ENCODE measurements at places on chromosomes 4 and X.

DNA sequence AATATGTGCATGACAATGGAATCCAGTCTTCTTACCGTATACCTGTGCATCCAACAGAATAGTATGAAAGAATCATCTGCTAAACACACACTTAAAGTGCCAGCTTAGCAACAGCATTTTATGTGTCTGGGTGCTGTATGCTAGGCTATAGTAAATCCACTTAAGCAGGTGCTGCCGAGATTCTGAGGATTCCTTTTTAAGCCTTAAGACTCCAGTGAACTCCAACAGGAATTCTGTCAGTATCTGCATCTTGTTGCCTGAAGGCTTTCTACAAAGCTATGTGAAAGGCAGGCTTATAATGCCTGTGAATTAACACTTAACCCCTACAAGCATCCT is 1076.4 kb upstream of the PABPC4L start:
- DNase-seq = no peak

DNA sequence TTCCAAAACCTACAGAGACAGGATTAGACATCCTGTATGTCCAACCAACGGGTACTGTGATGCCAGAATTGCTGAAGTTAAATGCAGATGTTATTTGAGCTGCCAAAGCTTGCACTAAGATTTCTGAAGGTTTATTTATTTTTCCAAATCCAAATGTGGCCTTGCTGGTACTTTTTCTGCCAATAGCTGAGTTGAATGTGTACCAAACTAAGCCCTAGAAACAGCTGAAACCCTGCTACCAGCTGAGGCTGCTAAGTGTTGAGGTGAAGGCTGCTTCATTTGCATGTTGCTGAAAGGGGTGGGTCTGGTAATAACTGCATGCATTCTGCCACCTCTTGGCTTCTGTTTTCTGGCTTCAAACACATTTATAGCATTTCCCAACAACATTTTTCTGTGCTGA is 366.5 kb downstream of the FAT4 start:
- no peak for DNase-seq

DNA sequence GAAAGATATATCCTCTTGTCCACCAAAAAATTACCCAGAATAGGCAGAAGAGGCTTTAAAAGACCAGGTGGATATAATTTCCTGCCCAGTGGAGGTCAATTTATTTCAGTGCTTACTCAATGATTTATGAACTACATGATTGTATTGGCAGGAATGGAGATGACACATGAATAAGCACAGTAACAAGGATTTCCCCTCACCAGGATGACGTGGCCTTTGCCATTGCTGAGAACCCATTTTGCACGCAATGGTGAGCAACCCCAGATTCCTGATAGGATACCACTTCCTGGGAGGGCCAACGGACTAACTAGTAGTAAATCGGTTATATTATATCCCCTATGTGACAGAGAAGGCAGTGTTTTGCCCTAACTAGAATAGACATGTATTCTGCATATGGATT is 11.6 kb upstream of the TTC29 start:
- no peak for DNase-seq

DNA sequence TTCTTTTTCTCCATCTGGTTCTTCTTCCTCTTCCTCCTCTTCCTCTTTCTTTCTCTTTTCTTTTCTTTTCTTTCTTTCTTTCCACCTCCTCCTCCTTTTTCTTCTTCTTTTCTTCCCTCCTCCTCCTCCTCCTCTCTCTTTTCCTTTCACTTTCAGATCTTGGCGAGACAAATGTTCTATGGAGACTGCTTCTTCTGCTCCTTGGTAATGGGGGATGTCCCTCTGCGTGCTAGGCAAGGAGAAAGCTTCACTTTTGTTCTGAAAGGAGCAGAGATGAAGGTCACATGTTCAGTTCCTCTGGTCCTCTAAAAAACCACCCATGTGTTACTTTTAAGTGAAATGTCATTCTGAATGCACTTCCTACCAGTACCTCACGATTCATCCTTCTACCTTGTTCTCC is 33.2 kb downstream of the NBDY start:
- no peak for DNase-seq

- no peak for DNase-seq
These were observed 280.3 kb upstream of the INTU start for GRCh38 chr4:127352220-127353113.
